ENCODE measurements at places on chromosomes 4 and X.

DNA sequence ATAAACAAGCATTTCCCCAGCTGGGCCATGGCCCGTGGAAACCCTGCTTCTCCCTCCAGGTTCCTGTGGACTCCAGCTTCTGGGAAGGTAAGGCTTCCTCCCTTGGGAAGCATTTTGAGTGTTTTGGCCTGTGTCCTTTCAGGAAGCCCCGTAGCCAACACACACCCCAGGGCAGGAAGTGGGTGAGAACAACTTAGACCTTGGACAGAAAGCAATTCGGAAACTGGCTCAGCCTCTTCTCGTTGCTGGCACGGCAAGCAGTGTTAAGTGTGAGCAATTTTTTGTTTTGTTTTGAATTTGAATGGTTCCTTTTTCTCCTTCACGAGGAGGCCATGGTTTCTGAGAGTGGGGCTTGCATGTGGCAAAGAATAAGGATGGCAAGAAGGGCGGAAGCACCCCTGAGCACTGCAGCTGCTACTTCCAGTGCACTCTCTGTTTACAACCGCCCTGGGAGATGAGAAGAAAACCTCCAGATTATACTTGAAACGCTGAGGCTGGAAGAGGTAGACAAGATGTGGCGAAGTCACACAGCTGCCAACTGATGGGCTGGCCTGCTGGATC, 14.1 kb upstream of the CYTL1 start:
- no peak for DNase-seq

GRCh38 chrX:130395341-130395740, 6.4 kb upstream of the RBMX2 start:
- no peak for DNase-seq

GRCh38 chrX:136767104-136767941, 13.4 kb downstream of the ARHGEF6 start:
- DNase-seq: peak; percentile 1

- no peak for DNase-seq
Observed at GRCh38 chr4:10063544-10064300, 42.4 kb upstream of the SLC2A9 start.

GRCh38 chrX:65866773-65867172, 173.1 kb downstream of the VSIG4 start:
- no peak for DNase-seq

All from NCI-H526 treated with DMSO at 0.1 percent for 48 hours (cell line).